ENCODE measurements at places on chromosomes 5 and 9. TPM values are rescaled to one million over a fixed set of nuclear protein-coding genes. Genes with fewer than 3 reads are reported as not detected.

The SLC6A7 gene
- 24.9 TPM for total RNA-seq

GRCh38 chr5:181164076-181164952 lies 16.9 kb downstream of the OR2V2 start:
- no peak for DNase-seq

DNA sequence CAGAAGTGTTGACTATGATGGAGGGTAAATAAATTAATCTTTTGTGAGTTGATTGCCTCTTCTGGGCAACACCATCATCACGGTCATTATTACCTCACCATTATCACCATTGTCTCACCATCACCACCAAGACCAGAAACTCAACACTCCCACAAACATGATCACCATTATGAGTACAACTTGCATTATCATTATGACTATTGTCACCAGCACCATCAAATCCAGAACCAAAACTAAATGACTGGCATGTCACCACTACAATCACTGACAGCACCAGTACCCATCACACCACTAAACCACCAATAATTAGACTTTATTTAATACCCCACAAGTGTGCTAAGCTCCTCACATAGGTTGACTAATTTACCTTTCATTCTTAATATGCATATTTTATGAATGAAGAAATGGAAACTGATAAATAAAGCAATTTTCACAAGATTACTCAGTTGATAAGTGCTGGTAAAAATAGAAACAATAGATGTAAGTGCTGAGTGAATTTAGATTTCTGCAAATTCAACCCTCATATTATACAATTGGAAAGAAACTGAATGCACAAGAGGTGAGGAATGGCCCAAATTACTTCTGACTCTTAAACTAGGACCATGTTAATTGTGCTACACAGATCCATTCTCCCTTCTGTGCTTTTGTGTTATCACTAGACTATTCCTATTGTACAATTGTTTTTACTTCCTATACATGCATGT lies 517.8 kb upstream of the PAPPA start:
- no peak for DNase-seq

The RNF180 gene
- total RNA-seq: 1.2 TPM

- DNase-seq: peak; percentile 73
Measured at GRCh38 chr9:35690614-35691333, 1.0 kb upstream of the TPM2 start.

The PCDHGB5 gene
- total RNA-seq: 3.1 TPM

DNA sequence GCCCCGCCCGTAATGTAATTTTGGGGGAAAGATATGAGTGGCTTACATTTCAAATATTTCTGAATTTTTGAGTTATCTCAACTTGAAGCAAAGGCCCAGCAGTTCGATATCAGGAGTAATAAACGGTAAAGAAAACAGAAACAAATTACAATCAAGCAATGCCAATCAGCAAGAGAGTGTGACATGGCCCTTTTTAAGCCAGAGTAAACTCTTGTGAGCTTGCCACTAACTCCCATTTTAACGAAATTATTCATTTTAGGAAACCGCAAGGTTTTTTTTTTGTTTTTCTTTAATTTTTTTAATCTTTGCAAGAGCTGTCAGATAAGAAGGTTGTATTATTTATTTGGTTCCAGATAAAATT lies 17.6 kb upstream of the CDK7 start:
- no peak for DNase-seq

DNA sequence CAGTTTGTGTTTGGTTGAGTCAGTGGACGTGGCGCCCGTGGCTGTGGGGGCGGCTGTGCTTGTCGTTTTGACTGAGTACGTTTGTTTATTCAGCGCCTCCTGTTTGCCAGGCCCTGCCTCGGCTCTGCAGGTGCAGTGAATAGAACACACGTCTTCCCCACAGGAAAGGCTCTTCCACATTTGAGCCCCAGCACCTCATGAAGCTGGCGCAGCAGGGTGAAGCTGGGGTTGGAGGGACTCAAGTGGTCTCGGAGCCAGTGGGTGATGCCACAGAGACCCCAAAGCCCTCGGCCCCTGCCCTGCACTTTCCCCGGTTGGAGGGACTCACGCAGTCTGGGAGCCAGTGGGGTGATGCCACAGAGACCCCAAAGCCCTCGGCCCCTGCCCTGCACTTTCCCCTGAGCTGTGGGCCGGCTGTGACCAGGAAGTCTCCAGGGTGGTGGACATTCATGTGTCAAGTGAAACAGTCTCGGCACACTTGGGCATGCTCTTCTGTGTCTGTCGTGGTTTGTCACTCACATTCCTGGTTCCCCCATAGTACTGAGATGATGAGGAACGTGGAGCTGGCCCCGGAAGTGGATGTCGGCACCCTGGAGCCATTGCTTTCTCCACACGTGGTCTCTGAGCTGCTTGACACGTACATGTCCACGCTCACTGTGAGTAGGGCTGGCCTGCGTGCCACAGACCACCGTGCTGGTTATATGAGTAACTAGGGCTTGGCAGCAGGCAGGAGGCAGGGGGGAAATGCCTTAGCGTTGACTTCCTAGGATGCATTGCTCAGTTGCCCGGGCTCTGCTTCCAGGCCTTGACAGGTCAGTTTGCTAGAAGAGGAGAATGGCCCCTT lies 13.6 kb downstream of the EXOC3 start:
- no peak for DNase-seq

DNA sequence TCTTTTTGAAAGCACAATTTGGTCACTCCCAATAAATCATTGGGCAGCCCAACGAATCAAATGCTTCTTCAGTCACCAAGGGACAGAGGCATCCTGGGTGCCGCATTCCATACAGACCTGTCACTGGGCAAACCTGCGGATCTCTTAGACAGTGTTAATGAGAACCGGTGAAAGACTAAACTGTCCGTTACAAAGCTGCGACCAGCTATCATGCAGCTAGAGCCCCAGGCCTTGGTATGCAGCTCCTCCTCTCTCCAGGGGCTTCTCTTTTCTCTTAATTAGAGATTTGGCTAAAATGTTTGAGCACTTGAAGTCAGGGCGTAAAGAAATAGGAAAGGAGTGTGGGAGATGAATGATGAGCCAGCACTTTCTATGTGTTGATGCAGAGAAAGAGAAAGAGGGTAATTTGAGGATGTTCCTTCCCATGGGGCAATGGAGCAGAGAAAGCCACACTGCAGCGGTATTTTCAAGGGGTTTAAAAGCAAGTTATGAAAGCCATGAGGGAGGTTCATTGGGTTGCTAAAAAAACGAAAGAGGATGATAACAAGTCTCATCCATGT lies 175.3 kb downstream of the RFK start:
- DNase-seq: no peak

DNA sequence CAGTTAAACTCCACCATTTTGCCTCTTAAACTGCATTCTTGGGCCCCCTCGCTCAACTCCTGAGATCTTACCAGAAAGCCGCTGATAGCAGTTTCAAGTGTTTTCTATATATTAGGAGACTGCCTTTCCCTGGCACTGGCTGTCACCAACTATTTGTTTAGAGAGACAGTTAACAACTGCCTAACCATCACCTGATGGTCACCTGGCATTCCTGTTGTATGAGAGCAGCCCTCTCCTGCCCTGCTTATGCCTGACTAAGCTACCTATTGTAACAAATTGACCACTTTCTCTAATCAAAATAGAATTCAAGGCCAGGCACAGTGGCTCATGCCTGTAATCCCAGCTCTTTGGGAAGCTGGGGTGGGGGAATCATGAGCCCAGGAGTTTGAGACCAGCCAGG lies 28.0 kb upstream of the SIL1 start:
- no peak for DNase-seq

Data from colonic mucosa (tissue), 4 donors.